ENCODE measurements at places on chromosomes 3 and 15.

DNA sequence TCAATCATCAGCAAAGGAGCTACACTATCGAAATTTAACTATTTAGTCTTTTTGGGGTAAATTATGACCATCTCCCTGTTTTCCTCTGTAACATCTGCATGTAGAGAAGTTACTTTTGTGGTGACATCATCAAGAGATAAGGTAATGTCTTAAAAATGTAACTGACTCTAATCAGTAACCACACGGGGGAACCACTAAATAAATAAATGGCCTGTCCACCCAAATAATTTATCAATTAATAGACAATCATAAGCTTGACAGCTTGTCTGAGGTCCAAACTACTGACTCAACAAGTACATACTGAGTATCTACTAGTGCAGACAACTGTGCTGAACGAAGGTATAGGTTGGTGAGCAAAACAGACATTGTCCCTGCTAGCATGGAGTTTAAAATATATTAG lies 219.3 kb downstream of the SLC9A9 start:
- DNase-seq = no peak

DNA sequence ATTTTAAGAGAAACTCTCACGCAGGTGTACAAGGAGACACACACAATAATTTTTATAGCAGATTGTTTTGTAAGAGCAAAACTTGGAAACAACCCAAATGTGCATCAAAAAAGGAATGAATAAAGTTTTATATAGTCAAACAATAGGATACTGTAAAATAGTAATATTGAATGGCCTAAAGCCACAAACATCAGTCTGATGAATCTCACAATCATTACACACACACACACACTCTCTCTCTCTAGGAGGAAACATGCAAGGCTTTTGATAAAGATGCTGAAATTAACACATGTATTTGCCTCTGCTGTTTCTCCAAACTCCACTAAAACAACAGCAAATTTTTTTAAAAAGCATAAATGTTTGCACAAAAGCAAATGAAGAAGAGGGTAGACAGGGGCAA lies 37.3 kb downstream of the ADIPOQ start:
- no peak for DNase-seq

- no peak for DNase-seq
Measured at GRCh38 chr3:150270883-150271590, 137.1 kb upstream of the TSC22D2 start.

DNA sequence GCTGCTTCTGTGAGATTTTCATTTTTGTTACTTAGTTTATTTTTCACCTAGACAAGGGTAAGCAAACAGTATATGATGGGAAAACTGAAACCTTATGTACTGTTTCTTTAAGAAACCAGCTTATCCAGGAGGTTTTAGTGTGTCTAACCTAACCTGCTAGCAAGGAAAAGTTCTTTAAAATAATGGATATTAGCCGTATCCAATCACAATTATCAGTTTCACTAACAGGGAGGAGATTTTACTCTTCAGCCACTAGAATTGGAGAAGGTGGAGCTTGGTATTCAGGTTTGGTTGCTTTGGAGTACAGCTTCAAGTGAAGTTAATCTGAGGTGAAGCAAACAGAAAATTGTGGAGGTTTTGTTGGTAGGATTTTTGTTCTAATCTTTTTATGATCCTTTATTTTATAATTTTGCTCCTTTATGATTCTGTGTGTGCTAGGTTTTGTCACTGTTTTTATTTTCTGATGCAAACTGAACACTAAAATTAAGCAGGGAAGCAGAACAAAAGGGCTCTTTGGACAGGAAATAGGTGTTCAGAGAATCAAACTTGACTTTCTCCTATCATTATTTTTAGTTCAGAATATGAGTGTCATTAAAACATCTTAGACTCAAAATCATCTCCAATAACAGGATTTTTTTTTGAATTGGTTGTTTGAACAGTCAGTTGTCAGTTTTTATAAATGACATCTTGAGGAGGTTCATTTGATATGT lies 13.0 kb downstream of the ZFAND6 start:
- DNase-seq = peak; percentile 50

DNA sequence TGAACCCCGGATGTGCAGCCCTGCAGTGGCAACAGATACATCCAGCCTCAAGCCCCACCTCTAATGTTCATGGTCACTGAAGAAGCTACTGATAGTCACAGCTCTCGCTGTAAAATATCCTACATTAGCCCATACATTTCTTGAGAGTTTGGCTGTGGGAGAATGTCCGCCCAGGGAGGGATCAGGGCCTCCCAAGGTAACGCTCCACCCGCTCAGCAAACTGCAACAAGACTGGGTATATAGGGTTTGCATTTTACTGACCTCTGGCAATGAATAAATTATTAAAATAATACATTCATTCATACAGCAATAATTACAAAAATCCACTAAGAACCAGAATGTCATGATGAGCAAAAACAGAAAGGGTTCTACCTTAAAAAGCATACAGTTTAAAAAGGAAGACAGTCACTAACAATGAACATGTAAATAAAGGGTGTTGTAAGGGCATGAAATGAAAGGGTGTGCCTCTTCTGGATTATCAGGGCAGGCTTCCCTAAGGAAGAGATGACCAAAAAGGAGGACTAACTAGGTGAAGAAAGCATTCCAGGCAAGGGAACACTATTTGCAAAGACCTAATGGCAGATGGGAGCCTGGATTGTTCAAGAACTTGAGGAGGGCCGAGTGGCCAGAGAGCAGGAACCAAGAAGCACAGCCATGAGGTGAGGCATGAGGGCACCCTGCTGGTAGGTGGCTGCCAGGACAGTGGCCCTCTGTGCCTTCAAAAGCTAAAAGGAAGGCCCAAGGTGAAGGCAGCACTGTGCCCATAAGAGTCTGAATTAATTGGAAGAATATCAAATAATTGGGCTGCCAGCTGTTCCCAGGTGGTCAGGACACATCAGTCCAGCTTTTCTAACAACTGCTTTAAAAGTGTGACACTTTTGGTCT lies 28.1 kb upstream of the CTDSPL start:
- DNase-seq = no peak

DNA sequence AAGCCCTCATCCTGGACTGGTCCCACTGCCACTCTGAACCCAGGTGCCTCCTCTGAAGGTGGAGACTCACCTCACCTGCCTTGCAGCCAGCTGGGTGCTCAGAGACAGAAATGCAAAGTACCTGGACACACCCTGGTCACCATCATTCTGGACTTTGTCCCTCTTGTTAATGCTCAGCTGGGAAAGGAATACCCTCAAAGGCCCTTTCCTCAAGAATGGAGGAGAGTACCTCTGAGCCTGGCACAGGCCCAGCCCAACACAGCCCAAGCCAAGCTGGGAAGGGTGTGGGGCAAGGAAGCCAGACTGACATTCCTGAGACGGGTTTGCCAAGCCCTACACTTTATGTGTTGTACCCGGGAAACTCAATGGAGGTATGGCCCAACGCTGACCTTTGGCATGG lies 983 bp upstream of the ALAS1 start:
- DNase-seq = no peak

DNA sequence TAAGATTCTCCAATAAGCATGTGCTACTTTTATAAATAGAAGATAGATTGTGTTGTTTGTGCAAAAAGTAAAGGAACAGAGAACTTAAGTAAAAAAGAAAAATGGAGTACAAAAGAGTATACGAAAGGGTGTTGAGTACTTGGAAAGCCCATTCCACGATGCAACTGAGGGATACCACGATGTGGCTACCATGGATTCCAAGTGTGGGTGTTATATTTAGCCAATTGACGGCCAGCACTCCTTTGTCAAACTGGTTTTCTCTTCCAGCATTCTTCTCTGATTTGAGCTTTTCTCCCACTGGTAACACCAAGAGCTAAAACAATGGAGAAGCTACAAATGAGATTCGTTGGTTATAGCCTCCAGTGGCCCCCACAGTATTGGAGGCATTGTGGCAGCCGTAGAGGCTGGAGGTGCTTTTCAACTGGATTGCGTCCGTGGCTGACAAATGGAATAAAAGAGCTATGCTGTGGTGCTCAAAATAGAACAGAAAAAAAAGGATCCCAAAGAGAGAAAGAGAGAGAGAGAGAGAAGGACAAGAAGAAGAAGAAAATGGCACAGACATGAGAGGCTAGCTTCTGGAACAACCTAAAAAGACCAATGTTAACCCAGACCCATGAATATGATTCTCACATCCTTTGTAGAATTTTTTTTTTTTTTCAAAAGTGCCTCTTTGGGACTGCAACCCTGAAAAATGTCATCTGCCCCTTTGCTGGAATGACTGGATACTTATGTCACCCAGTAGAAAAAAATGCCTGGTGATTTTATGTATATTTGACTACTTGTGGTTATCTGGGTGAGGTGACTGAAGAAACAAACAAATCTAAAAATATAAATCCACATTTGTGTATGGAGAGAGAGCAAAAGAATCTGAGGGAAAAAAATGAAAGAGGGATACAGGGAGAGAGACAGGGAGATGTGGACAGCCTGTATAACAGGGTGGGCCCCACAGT lies 345.1 kb downstream of the RORA start:
- no peak for DNase-seq

GRCh38 chr3:105518806-105519418 lies 152.2 kb downstream of the ALCAM start:
- peak; percentile 42 for DNase-seq

DNA sequence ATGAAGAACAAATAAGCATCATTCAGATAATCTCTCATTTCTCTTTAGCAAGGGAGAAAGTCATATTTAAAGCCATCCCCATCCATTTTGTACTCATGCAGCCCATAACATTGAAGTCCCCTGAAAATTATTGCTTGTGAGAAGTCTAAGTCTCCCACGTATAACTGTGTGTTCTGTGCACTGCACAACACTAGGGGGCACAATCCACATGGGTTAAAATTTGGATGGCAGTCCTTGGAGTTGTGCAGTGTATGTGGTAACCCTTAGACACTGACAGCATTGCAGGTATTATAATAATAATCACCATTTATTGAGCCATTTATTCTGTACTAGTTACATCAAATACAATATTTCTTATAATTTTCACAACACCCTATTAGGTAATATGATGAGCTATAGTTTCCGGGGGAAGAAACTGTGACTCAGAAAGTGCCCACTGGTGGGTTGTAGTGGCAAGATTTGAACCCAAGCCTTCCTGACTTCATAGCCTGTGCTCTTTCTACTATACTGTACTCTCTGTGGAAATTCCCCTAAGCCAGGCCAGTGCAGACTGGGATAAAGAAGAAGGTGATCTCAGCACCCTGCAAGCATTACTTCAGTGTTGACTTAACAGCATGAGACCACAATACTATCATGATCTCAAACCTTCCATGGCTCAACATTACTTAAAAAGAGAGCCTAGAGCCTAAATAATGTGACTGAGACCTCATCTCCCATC lies 15.7 kb downstream of the KCNAB1 start:
- DNase-seq = no peak

All from AG09309 (cell line).